ENCODE measurements at places on chromosomes 7 and 10.

DNA sequence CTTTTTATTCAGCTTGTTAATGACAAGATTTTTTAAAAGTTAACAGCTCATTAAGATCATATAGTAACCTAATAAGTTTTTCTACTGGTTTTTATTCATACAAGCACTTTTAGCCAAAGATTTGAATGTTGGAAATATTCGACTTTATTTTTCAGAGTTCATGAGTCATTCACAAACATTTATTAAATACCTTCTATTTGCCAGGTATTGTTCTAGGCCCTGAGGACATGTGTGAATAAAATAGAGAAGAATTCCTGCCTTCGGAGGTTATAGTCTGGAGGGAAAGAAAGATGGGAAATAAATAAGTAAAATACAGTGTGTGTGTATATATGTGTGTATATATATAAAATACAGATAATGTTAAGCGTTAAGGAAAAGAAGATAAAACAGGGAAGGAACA lies 31.5 kb downstream of the BTAF1 start:
- no peak for DNase-seq

DNA sequence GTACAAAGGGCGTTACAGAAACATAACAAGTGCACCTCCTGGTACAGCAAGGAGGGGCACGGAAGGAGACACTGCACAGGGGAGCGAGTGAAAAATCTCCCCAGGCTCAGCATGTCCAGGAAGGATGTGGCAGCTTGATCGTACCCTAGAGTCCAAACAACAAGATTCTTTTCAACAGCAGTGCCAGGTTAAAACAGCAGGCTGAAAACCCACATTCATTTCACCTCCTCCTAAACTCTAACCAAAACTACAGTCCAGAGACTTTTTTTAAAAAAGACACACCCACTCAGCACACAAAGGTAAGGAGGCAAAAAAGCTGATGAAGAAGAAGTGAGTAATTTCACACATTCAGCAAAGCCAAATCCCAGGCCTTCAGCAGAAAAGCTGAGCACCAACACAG lies 138.8 kb downstream of the SFMBT2 start:
- DNase-seq = no peak

DNA sequence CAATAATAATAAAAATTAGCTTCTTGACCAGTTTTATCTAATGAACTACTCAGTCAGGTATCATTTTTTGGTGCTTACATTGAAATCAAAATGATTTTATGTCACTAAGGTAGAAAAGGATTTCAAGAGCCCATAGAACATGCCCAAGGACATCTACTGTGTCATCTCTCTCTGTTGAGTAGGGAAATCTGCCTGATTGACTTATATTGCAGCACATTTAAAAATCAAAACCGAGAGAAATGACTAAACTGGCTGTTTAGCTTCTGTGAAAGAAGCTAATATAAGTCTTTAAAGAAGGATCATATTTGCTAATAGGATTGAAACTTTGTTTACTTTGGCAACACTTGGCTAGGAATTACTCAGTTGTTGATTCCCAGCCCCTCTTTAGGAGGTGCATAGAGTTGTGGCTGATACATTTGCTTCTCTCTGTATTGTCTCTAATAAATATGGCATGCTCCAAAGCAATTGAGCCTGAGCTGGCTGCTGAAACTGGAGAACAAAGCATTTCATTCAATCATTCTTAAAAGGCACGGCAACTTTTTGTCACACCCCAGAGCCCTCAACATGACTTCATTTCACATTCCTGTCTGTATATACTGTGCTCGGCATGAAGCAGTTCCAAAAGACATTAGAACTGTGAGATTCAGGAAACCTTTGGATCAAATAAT lies 1096.9 kb upstream of the POT1 start:
- DNase-seq = no peak

GRCh38 chr10:132310701-132311337 lies 3.1 kb upstream of the STK32C start:
- DNase-seq = no peak

- DNase-seq = peak; percentile 88
Observed at GRCh38 chr10:49679480-49679893, at the start of gene C10orf53. Gene C10orf53, plus strand, starts transcription at chr10:49679651. Its CDS starts 47 bp downstream, at chr10:49679698.

- DNase-seq = peak; percentile 46
Observed at GRCh38 chr7:27204851-27205322, 5.0 kb upstream of the HOXA13 start.

DNA sequence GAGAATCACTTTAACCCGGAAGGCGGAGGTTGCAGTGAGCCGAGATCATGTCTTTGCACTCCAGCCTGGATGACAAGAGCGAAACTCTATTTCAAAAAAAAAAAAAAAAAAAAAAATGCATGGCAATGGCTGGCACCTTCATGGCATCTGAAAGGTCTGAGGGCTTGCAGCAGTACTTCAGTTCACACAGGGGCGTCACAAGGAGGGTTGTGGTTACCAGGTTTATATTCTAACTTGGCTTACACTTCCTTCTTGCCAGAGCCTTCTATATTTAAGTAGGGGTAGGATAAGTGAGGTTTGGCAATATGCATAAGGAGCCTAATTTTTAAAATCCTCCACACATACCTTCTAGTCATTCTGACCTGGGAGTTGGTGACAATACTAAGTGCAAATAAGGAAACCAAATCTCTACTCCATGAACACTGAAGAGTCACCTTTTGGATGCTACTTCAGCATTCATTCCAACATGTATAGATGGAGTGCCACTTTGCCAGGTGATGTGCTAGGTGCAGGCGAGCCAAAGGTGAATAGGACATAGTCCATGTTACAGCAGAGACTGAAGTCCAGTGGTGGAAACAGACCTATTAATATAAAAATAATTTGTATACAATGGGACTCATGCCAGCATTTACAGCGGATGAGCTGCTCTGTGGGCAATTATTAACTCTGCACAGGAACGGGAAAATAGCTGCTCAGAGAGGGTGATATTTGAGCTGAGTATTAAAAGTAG lies 57.8 kb upstream of the PDCD4 start:
- no peak for DNase-seq

- DNase-seq = no peak
Observed at GRCh38 chr10:13503745-13504463, 24.9 kb downstream of the BEND7 start.
